ENCODE measurements at places on chromosomes 2 and 18. TPM values are rescaled to one million over a fixed set of nuclear protein-coding genes. Genes with fewer than 3 reads are reported as not detected.

ATG9A gene
- 105 TPM for total RNA-seq

TPRKB gene
- 16.1 TPM for total RNA-seq

SNORC gene
- total RNA-seq: 1.2 TPM

RPIA gene
- 21.6 TPM for total RNA-seq

KCNG2 gene
- total RNA-seq: not detected

CCDC68 gene
- total RNA-seq: not detected

GIGYF2 gene
- total RNA-seq: 55.5 TPM

All from CD4-positive, alpha-beta T cell (primary cell).